ENCODE measurements at places on chromosomes 5 and 9.

GRCh38 chr5:180785121-180785781 is 17.4 kb downstream of the MGAT1 start:
- DNase-seq, result no peak

DNA sequence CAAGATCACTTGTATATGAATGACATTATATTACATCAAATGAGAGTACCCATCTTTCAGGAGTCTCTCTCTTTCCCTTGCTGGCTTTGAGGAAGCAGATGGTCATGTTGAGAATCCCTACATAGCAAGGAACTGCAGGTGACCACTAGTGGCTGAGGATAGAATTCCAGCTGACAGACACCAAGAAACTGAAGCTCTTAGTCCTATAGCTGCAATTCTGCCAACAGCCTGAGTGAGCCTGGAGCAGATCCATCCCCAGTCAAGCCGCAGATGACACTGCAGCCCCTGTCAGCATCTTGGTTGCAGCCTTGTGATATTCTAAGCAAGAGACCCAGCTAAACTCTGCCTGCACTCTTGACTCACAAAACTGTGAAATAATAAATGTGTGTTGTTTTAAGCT is 531.5 kb downstream of the CSNK1G3 start:
- DNase-seq, result no peak

GRCh38 chr9:131807144-131807983 is 67.5 kb upstream of the RAPGEF1 start:
- DNase-seq, result no peak

- no peak for DNase-seq
Measured at GRCh38 chr9:134035041-134036039, 10.1 kb downstream of the BRD3OS start.

DNA sequence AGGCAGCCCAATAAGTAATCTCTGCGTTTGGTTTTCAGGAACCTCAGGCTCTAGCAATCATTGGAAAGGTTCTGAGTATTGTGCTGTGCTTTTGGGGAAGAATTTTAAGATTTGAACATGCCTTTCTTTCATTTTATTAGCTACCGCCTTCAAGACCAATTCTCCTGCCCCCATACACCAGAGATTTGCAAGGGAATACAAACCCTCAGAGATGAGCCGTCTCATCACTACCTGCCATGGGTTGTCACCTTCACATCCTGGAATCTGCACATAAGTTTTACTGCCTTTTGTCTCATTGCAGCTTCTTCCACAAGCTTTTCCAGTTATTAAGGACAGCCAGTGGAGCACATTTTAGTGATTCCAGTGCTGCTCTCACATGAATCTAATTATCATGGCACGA is 11.7 kb upstream of the TMED7 start:
- no peak for DNase-seq
